ENCODE measurements at places on chromosomes 13 and 19.

GRCh38 chr13:110536006-110536693 is 25.4 kb downstream of the RAB20 start:
- DNase-seq, result no peak

GRCh38 chr13:45715351-45715750 is 13.2 kb downstream of the CBY2 start:
- DNase-seq, result no peak

DNA sequence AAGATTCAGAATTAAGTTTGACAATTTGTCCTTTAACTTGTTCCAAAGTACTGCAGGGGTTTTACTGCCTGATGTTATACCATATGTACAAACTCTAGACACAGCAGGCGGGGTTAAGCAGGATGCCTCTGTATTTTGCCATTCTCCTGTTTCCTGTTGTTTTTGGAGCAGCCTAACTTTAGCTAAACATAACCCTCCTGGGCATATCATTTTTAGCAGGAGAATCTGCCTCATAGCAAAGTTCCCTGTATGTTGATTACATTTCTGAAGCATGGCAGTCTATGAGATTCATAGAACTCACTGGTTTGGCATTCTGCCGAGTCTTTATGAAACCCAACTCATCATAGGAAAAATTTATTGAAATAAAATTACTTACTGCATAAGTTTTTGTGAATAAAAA is 5.2 kb downstream of the LHFPL6 start:
- no peak for DNase-seq

DNA sequence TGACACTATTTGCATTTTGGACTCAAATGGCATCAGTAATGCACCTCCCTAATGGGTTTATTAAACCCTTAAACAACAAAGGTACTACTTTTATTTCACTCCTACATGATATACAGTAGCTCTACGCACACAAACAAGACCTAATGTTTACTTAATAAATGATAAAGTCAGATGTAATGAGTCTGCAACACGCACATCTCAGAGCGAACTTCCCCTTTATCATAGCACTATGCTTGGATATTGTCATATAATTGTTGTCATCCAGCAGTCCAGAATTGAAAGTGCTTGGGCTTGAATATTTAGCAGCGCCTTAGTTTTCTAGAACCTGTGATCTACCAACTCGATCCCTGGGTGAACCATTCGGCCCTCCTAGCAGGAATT is 772 bp downstream of the PARP4 start:
- no peak for DNase-seq

GRCh38 chr19:56683116-56683515 is 11.6 kb upstream of the ZNF835 start:
- DNase-seq, result no peak

GRCh38 chr13:89628567-89628966 is 1718.9 kb upstream of the MIR17HG start:
- DNase-seq, result no peak

GRCh38 chr13:43289470-43290255 is 266.3 kb downstream of the DNAJC15 start:
- no peak for DNase-seq

DNA sequence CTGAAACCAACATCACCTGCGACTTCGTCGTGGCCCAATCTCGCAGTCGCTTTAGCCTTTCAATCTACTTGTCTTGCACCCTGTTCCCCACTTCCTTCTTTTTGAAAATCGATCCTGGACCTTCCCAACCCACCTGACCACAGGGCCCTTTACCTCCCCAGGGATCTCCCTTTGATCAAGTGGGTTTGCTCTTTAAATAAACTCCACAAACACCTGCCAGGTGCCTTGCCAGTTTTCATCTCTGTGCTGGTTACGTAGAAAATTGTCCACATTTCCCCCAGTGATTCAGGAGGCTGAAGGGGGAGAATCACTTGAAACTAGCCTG is 14.5 kb upstream of the RAB20 start:
- DNase-seq, result no peak

- no peak for DNase-seq
Measured at GRCh38 chr19:17450264-17451075, 2.0 kb upstream of the TMEM221 start.

- no peak for DNase-seq
Measured at GRCh38 chr13:45289936-45290563, 50.9 kb downstream of the TPT1 start.

DNA sequence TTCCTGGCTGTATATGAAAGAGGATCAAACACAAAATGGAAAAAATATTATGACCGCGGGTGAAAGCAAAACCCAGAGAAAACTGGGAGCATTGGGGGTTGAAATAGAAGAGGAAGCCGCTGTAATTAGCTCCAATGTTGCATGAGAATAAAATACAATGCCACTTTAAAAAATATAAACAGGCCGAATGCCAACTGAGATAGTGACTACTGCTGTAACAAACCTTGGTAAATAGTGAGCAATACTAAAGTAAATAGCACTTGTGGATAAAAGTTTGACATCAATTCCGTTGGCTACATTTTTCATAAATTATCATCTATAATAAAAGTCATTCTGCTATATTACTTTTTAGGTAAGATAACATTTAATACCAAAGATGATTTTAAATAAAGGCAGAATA is 395.8 kb upstream of the MIR17HG start:
- no peak for DNase-seq

DNA sequence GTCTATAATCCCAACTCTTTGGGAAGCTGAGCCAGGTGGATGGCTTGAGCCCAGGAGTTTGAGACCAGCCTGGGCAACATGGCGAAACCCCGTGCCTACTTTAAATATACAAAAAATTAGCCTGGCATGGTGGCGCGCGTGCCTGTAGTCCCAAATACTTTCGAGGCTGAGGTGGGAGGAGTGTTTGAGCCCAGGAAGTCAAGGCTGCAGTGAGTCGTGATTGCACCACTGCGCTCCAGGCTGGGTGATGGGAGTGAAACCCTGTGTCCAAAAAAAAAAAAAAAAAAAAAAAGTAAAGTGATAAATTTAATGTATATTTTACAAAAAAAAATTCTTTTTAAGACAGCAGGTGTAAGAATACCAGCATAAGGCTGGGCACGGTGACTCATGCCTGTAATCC is 17.6 kb downstream of the TMEM38A start:
- no peak for DNase-seq

DNA sequence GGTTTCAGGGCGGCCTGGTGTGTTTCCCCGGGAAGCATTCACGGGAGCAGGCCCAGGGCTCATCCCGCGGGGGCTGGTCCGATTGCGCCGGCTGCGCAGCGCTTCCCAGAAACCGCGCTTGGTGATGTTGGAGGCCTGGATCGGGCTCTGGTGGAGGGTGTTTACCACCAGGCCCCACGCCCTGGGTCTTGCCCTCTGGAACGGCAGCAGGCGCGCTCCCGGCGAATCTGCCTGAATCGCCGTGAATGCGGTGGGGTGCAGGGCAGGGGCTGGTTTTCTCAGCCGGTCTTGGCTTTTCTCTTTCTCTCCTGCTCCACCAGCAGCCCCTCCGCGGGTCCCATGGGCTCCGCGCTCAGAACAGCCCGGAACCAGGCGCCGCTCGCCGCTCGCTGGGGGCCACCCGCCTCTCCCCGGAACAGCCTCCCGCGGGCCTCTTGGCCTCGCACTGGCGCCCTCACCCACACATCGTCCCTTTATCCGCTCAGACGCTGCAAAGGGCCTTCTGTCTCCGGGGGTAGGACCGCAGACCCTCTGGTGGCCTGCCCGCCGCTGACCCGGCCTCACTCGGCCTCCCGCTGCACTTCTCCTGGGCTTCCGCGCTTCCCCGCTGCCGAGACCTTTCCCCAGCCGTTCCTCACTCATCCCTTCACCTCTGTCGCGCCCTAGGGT is 69.4 kb upstream of the GJB6 start:
- DNase-seq, result no peak

DNA sequence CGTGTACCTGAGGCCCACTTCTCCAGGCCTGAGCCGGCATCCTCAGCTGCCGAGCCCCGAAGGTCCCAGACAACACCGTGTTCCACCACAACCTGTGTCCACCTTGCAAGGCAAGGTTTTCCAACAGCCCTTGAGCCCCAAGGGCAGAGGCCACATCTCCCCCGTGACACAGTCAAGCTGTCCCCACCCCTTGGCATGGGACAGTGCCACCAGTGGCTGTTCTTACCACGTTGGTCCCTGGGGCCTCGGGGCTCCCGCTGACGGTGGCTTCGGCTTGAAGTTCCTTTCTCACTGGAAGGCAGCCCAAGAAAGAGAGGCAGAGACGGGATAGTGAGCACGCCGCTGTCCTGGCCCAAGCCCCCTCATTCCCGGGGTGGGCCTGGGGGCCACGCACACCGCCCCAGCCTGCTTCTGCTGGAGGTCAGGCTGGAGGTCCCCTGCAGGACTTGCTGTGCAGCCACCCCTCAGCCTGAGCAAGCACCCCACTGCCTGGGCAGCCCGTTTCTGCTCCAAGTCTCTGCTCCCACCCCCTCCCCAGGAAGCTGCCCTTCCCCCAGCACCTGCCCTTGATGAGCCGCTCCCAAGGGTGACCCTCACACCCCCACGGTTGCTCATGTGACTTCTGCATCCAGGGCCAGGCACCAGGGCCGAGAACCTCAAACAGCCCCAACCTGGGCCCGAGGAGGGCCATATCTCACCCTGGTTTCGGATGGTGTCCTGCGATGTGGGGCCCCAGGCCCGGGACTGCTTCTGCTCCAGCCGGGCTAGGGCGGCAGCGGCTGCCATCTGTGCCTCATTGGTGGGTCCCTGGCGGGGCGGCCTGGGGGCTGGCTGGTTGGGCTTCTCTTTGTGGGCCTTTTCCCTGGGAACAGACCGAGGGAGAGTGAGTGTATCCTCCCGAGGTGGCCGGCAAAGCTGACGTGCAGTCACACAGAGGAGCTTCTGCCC is 4.1 kb downstream of the UBXN6 start:
- no peak for DNase-seq

- DNase-seq, result no peak
Measured at GRCh38 chr13:34749046-34749445, 193.0 kb upstream of the NBEA start.

DNA sequence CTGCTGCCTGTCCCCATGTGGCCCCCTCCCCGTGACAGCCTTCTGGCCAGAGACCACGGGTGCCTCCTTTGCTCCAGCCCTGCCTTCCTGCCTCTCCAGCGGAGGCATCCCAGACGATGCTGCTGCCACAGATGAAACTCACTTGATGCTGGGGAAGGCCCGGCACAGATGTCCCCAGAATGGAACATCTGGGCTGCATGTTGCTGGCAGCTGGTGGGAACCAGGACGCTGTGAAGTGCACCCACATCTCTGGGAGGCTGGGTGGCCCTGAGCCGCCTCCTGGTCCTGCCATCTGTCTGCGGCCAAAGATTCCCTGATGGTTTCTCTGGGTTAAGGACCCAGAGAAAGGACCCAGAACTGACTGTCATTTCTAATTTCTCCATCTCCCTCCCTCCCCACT is 51.9 kb upstream of the PTPRS start:
- no peak for DNase-seq
